Activated CD8-positive, alpha-beta memory T cell treated with anti-CD3 and anti-CD28 coated beads, Interleukin-2, amount 50 U/mL, for 4 hours (primary cell): ENCODE measurements at places on chromosomes 1 and 21.

DNA sequence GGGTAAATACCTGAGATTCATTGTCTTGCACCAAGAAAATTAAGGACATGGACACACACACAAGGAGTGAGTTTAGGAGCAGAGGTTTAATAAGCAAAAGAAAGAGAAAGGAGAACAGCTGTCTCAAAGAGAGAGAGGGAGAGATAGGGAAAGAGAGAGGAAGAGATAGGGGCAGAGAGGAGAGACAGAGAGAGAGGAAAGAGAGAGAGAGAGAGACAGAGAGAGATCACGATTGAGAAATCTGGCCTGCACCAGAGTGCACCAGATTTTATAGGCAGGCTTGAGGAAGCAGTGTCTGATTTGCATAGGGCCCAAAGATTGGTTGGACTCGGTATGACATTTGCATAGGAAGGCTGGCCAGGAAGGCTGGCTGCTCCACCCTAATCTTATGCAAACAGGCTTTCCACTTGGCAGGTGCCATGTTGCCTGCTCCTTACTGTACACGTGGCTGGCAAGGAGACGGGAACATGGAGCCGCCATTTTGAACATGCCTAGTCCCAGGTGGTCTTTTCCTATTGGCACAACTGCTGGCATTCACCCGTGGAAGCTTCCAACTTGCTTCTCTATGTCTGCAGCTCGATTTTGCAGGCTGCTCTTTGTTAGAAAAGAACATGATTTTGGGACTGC, 419.9 kb downstream of the ZP4 start:
- DNase-seq = no peak

- no peak for DNase-seq
Measured at GRCh38 chr1:59391212-59392179, 94.6 kb downstream of the FGGY start.

DNA sequence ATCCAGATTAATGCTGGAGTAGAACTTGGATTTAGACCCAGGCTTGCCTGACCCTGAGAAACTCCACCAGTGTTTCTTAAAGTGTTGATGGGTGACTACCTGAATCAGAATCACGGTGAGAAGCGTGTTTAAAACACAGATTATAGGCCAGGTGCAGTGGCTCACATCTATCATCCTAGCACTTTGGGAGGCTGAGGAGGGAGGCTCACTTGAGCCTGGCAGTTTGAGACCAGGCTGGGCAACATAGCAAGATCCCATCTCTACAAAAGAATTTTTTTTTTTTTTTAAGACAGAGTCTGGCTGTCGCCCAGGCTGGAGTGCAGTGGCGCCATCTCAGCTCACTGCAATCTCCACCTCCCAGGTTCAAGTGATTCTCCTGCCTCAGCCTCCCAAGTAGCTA, 56.3 kb upstream of the TENT5B start:
- no peak for DNase-seq

GRCh38 chr1:20262810-20263534, 27.7 kb upstream of the VWA5B1 start:
- DNase-seq = no peak

DNA sequence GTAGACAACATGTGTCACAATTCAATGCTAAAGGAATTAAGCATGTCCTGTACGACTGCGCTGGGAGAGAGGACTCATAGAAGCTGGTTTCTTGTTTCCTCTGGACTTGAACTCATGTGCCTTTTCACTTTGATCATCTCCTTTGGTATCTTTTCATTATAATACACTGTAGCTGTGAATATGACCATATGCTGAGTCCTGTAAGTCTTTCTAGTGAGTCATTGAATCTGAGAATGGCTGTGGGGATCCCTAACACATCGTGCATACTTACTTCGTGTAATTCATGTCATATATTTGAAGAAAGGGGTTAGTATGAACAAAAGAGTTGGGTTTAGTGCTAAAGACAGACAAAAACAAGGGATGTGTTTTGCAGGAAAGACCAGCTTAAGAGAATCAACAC, 148.1 kb upstream of the RUNX1 start:
- no peak for DNase-seq

DNA sequence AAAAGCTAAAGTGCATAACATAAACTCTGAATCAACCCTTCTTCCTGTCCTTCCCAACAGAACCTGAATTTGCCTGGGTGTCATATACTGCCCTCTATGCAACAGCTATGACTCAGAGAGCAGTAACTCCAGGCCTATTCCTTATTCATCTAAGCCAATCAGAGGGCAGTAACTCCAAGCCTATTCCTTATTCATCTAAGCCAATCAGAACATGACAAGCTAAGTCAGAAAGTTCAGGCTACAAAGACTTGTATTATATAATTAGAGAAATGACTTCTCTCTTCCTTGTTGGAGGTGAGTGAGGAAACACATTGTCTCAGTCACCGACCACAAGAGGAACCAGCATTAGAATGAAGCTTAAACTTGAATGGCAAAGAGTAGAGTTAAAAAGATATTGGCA, 26.2 kb upstream of the TADA1 start:
- DNase-seq = no peak

GRCh38 chr1:82287556-82287955, 486.8 kb downstream of the ADGRL2 start:
- DNase-seq = no peak

GRCh38 chr1:212542761-212543187, 65.8 kb upstream of the ATF3 start:
- DNase-seq = no peak

- no peak for DNase-seq
Measured at GRCh38 chr1:94335447-94335846, 82.7 kb upstream of the ABCD3 start.

DNA sequence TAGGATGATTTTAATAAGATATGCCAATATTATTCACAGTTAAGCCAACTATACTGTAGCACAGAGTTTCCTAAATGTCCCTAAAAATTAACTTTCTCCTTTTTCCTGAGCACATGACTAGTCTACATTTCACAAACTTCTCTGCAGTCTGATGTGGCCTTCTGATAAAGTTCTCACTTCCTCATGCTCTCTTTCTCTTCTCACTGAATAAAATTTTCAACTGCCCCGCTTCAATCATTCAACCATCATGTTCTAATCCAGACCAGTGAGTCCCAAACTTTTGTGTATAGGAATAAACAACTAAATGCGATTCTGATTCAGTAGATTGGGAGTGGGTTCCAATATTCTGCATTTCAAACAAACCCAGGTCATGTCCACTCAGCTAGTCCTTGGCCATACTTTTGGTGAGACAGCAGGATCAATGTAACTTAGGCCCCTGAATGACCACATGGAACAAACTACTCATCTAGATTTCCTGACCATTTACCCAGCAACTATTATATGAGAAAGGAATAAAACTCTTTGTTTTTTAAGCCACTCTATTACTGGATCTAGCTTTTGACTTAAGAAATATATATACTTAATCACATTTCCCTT, 20.1 kb downstream of the TUT4 start:
- no peak for DNase-seq

GRCh38 chr1:67060811-67061218, 6.9 kb upstream of the SLC35D1 start:
- DNase-seq = no peak

DNA sequence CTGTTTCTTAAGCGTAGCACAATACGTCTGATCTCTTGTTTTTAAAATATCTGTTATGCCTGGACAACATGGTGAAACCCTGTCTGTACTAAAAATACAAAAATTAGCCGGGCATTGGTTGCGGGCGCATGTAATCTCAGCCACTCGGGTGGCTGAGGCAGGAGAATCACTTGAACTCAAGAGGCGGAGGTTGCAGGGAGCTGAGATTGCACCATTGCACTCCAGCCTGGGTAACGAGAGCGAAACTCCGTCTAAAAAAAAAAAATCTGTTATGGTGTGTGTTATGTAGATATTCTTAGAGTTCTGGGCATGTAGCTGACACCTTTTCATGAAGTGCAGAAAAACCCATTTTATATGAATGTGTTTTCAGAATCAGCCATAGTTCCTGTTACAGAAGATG, 38.2 kb downstream of the RABGAP1L start:
- DNase-seq = no peak
